Naive thymus-derived CD8-positive, alpha-beta T cell (primary cell): ENCODE measurements at places on chromosomes 11 and 22. TPM values are rescaled to one million over a fixed set of nuclear protein-coding genes. Genes with fewer than 3 reads are reported as not detected.

DGCR6L gene
- polyA plus RNA-seq = 124 TPM

- no peak for DNase-seq
These were observed 27.9 kb downstream of the SLC25A17 start for GRCh38 chr22:40791241-40791640.

GRCh38 chr11:116376547-116376946, 396.2 kb downstream of the BUD13 start:
- DNase-seq = no peak

DNA sequence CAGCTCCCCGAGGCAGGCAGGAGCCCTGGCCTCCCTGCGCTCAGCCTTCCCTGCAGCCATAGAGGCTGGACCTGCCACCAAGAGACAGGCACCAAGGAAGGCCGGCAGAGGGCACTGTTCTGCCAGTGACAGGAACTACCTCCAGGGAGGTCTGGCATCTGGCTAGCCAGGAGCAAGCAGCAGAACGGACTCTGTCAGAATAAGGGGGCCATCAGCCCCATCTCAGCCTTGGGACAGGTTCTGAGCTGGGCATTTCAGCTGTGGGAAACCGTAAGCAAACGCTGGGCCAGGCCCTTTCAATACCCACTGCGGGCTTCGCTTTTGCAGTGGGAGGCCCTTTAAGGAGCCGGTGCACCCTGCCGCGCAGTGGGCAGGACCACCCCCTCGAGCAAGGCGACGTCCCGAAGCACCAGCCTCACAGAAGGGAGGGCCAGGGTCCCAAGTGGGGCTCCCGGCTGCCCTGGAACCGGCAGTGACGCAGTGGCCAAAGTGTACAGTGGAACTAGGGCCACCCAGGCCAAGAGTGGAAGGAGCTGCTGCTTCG, 18.2 kb downstream of the IFT27 start:
- peak; percentile 84 for DNase-seq

- no peak for DNase-seq
These were observed 1.7 kb upstream of the TXNRD2 start for GRCh38 chr22:19943082-19944026.

- DNase-seq = no peak
These were observed 52.6 kb upstream of the NAV2 start for GRCh38 chr11:19660076-19660475.
